Eye (tissue), 1 donor: ENCODE measurements at places on chromosomes 5 and 9.

DNA sequence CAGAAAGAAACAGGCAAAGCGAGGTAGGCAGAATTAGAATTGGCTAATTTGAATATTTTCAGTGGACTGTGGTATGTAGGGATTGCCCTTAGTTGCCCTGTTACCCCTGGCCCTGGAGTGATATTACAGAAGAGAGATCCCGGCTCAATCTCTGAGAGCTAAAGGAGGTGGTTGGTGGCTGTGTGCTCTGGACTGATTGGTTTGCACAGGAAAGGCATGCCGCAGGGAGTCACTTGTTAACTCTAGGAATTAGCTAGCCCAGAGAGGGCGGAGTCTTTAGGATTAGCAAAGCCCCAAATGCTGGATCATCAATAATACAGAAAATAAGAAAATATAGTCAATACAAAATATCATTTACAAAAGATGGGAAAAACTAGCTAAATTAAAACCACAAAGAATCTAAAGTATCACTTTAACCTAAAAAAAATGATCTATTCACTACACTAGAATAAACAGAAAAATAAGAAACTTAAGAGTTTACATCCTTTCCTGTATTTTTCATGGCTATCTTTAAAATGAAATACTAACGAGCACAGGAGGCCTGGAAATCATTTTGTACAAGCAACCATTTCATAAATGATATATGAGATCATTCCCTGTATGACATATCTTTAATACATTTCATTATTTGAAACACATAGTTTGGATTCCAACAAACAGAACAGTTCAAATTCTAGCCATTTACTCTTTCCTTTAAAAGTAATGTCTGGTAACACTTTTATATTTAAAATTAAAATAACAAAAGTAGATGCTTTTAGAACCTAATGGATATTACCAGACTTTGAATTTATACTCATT is 71.1 kb downstream of the GNAQ start:
- DNase-seq = no peak

GRCh38 chr9:83544002-83544698 is 5.9 kb upstream of the FRMD3 start:
- peak; percentile 53 for DNase-seq

- DNase-seq = peak; percentile 89
These were observed at the start of gene EPB41L4A for GRCh38 chr5:112419164-112419985. Gene EPB41L4A, minus strand, starts transcription at chr5:112419277. Its CDS starts 238 bp downstream, at chr5:112419039.

- DNase-seq = no peak
These were observed 113.7 kb upstream of the LMX1B start for GRCh38 chr9:126499911-126500599.

- DNase-seq = no peak
These were observed 14.5 kb downstream of the C9orf50 start for GRCh38 chr9:129606161-129607026.

- no peak for DNase-seq
These were observed 60.7 kb downstream of the ROR2 start for GRCh38 chr9:91889161-91889911.

DNA sequence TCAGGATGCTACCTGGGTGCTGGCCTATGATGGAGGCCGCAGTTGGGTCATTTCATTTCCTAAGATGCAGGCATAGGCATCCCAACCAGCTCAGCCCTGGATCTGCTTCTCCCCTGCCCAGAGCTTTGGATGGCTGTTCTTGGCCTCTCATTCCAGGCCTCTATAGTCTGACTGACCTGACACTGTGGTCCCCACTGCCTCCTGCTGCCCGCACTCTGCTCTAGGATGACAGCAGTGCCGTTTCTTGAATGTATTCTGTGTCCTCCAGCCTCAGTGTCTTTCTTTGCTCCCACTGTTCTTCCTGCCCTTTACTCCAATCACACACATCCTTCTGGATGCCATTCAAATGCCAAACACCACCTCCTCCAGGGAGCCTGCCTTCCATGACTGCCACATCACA is 235.7 kb downstream of the HSPA4 start:
- peak; percentile 74 for DNase-seq

- DNase-seq = no peak
These were observed 130.1 kb downstream of the GPBP1 start for GRCh38 chr5:57303985-57304384.

DNA sequence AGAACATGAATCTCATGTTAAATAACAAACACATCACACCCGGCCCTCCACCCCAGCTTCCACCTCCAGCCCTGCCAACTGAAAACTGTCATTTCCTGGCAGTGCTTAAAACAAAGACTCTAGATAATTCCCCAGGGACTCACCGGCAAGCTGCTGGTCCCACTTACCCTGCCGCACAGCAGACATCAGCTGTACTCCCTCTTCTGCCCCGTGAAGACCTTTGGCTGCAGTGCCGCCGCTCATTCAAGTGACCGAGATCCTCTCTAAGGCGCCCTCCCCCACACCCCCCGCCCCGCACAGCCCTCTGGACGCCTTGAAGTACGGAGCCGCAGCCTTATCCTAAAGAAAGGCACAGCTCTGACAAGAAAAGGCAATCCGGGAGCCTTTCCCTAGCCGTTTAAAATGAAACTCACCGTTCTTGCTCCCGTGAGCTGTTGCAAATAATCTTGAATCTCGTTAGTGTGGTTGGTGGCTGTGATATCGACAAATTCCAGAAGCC is 434 bp downstream of the GLRX start:
- peak; percentile 90 for DNase-seq

- DNase-seq = no peak
These were observed 35.6 kb downstream of the SLC30A5 start for GRCh38 chr5:69129413-69129812.

- no peak for DNase-seq
These were observed 93.8 kb downstream of the CSNK1G3 start for GRCh38 chr5:123605822-123606221.

GRCh38 chr5:102561894-102562760 is 63.3 kb upstream of the SLCO6A1 start:
- no peak for DNase-seq

DNA sequence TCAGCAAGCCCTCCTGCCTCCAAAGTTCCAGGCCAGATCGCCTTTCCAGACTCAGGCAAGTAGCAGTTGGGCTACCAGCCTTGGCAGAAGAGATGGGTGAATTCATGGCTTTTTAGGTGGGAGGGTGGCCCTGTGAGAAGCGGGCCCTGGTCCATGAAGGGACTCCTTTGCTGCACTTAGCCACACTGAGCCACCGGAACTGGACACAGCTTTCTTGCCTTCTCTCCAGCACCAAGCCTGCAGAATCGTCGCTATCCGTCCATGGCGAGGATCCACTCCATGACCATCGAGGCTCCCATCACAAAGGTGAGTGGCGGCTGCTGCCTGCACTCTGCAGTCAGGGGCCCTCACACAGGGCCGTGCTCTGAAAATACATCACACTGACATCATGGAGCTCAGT is 85.0 kb downstream of the WDR41 start:
- no peak for DNase-seq

DNA sequence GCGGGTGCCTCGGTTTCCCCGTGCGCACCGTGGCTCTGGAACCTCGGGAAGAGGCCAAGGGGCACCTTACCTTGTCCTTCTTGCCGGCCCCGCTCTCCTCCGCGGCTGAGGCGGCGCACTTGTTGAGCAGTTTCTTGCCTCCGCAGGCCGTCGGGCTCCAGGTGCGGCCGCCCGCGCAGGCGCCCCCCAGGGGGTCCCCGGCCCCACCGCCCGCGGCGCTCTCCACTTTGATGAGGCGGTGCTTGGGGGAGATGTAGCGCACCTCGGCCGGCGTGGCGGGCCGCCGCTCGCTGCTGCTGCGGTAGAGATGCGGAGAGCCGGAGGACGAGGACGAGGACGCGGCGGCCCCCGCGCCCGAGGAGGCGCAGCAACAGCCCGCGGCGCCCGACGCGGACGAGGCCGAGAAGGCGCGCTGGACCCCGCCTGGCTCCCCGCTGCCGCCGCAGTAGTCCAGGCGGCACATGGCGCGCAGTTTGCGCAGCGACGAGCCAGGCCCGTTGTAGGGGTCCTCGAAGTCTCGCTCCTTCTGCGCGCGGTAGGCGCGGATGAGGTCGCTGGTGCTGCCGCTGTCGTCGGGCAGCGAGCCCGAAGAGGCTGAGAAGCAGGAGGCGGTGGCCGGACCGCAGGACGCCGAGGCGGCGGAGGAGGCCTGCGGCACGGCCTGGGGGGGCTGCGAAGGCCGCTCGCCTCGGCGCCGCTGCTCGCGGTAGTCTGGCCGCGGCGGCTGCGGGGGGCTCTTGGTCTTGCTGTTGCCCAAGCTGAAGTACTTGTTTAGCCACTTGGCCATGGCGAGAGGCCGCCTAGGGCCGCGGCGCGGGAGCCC is 957 bp downstream of the SHB start:
- DNase-seq = peak; percentile 68

DNA sequence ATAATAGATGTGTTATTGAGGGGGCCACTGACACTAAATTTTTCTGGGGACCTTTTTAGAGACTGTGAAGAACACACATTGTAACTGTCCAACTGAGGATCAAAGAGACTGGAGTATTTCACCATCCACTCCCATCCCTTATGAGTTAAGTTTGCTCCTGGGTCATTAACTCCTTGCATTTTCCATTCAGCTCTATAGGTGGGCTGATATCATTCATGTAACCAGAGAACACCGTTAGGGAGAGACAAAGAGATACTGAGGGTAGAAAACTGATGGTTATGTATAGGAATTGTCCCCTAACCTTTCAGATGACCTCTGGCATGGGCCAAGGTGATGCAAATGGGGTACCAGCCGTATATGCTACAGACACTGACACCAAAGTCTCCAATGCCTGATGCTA is 142.4 kb upstream of the TLR4 start:
- DNase-seq = no peak

DNA sequence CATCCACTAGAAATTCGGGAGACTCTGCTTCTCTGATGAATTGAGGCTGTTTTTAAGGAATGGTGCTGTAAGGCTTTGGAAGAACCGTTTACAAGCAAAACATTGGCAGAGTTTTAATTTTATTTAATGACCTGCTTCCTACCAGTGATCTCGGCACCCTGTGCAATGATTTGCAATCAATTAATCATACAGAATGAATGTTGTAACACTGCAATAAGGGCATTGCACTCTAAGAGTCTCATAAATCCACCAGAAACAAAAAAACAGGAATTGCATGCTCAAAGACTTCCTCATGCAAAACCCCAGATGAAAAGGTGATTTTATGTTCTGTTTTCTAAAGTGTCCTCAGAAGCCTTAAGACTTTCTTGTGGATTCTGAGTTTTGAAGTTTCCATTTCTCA is 295.7 kb downstream of the ARHGEF28 start:
- no peak for DNase-seq

- no peak for DNase-seq
These were observed 79.4 kb downstream of the PTTG1 start for GRCh38 chr5:160500786-160501779.

GRCh38 chr5:10410662-10411061 is 31.0 kb upstream of the ROPN1L start:
- DNase-seq = no peak

- no peak for DNase-seq
These were observed 2.3 kb downstream of the ANXA2R start for GRCh38 chr5:43037636-43038495.

GRCh38 chr9:113907282-113907681 is 31.2 kb downstream of the ZNF618 start:
- no peak for DNase-seq

GRCh38 chr9:14221558-14221957 is 92.4 kb downstream of the NFIB start:
- no peak for DNase-seq

GRCh38 chr9:90697808-90698207 is 55.2 kb upstream of the DIRAS2 start:
- DNase-seq = no peak

DNA sequence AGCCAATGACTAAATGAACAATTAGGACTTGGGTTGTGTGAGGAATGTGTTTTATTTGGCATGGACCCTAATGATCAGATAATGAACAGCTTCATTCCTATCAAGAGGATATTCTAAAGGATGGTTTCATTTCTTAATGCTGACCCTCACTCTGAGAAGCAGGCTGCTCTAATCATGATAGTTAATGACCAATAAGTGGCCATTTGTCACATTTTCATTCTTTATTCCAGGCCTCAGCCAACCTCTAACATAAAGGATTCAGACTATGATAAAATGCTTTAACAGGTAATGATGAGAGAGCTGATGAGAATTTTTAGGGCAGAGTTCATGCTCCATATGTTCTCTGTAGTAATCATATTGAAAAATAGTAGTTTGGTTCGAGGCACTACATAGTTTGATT is 301.5 kb upstream of the ARRDC3 start:
- no peak for DNase-seq

DNA sequence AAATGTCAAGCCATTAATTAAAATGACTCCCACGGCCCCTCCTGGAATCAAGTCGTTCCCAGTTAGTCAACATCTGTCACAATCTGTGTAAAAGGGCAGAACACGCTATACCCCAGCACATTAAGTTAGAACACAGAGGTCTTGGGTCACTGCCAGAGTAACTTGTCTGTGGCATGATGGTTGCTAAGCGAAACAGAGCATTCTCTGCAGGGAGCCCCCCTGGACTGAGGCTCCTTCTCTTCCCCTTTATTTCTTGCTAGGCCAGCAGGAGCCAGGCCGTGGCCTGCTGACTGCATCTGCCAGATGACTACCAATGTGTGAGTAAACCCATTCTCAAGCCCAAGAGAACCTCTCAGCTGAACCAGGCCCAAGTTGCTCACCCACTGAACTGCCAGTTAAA is 51.9 kb upstream of the ZBED3 start:
- DNase-seq = peak; percentile 24

- no peak for DNase-seq
These were observed 23.6 kb downstream of the OR2V2 start for GRCh38 chr5:181170996-181171395.

GRCh38 chr9:97176206-97176605 is 131.3 kb upstream of the CCDC180 start:
- DNase-seq = peak; percentile 66

GRCh38 chr9:22052376-22052945 is 43.4 kb upstream of the CDKN2B start:
- peak; percentile 37 for DNase-seq

GRCh38 chr9:35816708-35817107 is 1.9 kb upstream of the HINT2 start:
- peak; percentile 42 for DNase-seq

DNA sequence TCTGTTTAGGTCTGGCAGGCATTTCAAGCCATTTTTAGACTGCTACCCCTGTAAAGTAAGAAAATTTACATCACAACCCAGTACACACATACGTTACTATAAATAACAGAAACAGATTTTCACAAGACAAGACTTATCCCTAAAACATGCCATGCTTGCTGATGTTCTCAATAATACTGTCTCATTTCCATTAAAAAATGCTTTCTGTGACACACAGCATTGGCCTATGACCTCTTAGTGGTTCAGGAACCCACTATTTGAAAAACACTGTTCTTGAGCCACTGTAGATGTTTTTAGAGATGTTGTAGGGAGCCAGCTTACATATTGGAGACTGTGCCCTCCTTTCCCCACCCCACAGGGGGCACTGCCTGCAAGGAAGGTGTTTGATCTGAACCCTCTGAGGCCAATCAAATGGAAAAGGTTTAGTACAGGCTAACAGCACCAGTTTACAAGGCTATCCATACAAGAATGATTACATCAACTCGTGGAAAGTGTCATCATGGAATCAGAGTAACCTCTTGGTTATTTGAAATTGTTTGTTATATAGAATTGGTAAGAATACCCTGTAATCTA is 30.8 kb downstream of the ZSWIM6 start:
- DNase-seq = no peak

- peak; percentile 65 for DNase-seq
These were observed 6.1 kb downstream of the SARDH start for GRCh38 chr9:133731876-133732638.
